ENCODE measurements at places on chromosomes 1 and 21.

DNA sequence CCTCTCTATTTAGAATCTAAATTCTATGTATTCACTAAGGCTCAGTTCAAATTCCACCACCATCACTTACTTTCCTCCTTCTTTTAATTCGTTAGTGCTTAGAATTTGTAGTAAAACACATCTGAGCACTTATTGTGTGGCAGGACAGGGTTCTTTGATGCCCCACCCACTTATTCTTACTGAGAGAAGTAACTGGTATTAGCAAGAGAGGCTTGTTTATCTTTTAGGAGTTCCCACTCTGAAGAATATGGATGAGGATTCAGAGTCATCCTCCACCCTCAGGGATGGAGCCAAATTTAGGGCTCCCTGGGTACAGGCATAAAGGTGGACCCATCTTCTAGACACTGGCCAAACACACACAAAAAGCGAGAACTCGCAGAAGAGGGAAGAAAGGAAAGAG is 11.5 kb upstream of the TAF1A start:
- no peak for DNase-seq

DNA sequence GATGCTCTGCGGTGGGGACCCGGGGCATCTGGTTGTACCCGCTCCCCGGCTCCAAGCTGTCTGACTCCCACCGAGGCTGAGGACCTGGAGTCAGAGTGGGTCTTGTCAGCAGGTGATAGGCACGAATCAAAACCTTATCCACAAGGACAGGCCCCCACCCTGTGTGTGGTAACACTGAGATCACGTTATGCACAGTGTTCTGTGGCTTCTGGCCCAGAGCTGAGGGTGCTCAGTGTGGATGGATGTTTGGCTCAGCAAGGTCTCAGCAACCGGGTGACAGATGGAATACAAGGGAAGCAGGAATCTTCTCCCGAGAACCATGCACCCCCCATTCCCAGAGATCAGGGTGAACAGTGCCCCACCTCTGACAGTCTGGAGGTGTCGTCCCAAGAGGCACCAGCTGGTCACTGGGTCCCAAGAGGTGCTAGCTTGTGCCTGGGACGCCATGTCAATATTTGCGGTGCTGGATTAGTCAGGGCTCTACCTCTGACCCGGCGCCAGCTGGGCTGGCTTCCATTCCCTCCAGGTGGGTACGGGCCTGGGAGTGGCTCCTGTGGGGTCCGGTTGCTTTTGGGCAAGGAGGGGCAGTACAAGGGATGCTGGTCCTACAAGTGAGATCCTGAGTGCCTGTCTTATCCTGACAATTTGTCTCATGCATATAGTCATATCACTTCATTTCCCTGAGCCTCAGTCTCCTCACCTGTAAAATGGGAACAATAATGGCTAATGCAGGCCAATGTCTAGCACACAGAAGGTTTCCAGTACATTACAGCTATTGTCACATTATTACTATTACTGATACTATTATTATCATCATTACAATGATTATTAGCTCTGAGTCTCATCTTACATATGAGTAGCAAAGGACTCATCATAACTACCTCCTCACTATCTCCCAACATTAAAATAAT is 957 bp downstream of the CAPN9 start:
- DNase-seq: no peak

GRCh38 chr21:33197496-33197895 is 32.2 kb upstream of the IFNAR2 start:
- DNase-seq: no peak

GRCh38 chr21:31198575-31198974 is 145.5 kb downstream of the TIAM1 start:
- no peak for DNase-seq

GRCh38 chr1:152855661-152856060 is 4.1 kb upstream of the LCE7A start:
- no peak for DNase-seq

GRCh38 chr1:44536357-44537209 is 131.5 kb downstream of the RNF220 start:
- no peak for DNase-seq

- no peak for DNase-seq
These were observed 73.9 kb downstream of the RAP1GAP start for GRCh38 chr1:21594935-21595897.

DNA sequence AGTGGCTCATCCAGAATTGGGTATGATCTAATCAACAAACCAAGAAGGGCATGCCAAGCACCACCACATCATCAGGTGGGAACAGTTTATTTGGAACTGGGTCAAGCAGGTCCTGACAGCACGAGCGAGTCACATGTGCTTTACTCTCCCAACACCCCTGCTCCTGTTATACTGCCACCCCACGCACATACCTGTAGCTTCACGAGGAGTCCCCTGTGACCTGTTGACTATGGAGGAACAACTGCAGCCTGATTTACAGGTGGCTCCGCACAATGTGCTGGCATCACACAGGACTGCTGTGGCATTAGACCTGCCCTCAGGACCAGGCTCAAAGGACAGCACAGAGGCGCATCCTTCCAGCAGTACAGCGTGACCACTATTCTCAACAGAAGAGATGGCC is 70.8 kb upstream of the LRRN2 start:
- no peak for DNase-seq

DNA sequence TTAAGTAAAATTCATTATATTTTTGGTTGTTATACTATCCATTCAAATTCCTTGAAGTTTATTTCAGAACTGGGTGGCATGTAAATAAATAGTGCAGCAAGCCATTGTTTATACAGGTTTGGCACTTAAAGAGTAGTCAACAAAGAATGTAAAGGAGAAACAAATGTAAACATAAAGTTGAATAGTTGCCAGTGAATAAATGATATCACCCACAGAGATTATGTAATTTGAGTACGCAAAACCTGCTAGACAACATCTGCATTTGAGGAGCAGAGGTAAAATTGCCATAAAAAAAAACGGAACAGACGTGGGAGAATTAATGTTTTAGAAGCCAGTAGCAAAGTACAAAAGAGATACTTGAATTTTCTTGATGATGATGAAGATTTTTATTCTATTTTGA is 111.6 kb downstream of the ADGRL2 start:
- DNase-seq: no peak

DNA sequence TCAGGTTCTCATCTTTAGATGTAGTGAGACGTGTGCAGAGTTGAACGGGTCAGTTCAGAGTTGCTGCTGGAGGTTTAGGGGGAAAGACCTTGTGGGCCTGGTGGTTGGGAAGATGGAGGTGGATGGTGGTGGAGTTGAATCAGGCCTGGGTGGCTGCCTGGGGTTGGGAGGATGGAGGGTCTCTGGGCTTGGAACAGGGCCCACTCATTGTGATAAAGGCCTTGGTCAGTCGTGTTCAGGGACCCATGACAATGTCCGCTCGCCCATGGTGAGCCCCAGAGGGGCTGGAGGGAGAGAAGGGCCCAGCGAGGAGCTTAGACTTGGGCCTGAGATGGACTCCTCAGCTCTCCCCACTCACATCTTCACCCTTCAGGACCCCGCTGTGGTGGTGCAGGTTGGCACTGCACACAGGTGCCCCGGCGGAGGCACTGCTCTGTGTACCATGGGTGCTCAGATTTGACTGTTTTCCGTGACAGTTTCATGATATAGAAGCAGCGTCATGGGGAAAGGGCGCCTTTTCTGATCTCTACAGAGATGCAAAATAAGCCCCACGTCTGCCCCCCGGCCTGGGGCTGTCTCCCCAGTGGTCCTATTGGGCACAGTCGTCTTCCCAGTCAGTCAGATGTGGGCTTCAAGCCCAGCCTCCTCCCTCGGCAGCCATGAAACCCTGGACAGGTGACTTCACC is 39.2 kb downstream of the DISP3 start:
- no peak for DNase-seq

- DNase-seq: no peak
These were observed 39.4 kb upstream of the BMP8A start for GRCh38 chr1:39452081-39452480.

- DNase-seq: no peak
These were observed 13.3 kb downstream of the MFAP2 start for GRCh38 chr1:16967095-16967575.

DNA sequence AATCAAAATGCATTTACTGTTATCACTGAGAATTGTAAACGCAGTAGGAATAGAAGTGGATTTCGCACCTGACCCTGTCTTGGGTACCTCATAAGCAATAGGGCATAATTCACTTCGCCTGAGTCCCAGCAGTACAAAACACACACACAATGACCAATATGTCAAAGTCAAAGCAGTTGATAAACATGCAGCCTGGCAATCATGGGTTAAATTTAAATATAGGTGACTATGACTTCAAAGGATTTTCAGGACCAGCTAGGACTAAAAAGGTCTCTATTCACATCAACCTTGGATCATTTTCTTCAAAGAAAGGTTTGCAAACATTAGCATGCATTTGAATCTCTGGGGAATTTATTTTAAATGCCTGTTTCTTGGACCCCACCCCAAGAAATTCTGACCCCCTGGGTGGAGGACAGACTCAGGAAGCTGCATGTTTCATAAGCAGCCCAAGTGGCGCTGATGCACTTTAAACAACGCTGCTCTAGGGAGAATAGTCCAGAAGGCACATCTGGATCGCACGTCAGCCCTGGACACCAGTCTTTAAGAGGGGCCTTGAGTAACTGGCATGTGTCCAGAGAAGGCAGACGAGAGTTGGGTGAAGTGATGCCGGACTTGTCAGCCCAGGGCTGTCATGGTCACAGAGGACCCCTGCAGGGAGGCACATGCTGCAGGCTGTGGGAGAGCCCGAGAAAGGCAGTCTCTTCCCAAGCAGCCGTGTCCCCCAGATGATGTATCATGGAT is 55.7 kb upstream of the EFHD2 start:
- no peak for DNase-seq

GRCh38 chr1:2559509-2560298 is 3.5 kb downstream of the TNFRSF14 start:
- DNase-seq: no peak

GRCh38 chr1:65164633-65165032 is 16.6 kb downstream of the AK4 start:
- DNase-seq: no peak

GRCh38 chr1:228405979-228406228 is 731 bp downstream of the TRIM11 start:
- DNase-seq: no peak

- DNase-seq: no peak
These were observed 3.9 kb downstream of the S100B start for GRCh38 chr21:46600978-46601377.

DNA sequence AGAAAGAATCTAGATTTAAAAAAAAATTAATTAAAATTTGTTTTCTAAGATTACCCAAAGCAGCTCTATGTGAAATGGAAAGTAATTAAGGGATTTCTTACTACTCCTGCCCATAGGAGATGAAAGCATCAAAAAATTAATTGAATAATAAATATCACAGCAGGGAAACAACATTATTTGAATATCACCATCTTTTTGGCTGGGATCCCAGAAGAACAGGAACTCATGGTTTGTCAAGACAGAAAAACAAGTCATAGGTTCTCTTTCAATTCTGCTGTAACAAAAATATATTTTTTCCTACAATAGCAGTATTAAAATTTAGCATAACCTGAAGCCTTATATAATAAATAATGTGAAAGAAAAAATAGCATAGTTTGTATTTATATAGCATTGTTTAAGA is 1713.4 kb downstream of the NCAM2 start:
- no peak for DNase-seq

- no peak for DNase-seq
These were observed 137.9 kb downstream of the FAF1 start for GRCh38 chr1:50822035-50822776.

GRCh38 chr1:36881541-36881940 is 152.8 kb downstream of the GRIK3 start:
- DNase-seq: no peak

GRCh38 chr21:45570826-45571601 is 28.8 kb upstream of the SLC19A1 start:
- no peak for DNase-seq

GRCh38 chr1:192807211-192808162 is 1.4 kb upstream of the RGS2 start:
- DNase-seq: no peak

DNA sequence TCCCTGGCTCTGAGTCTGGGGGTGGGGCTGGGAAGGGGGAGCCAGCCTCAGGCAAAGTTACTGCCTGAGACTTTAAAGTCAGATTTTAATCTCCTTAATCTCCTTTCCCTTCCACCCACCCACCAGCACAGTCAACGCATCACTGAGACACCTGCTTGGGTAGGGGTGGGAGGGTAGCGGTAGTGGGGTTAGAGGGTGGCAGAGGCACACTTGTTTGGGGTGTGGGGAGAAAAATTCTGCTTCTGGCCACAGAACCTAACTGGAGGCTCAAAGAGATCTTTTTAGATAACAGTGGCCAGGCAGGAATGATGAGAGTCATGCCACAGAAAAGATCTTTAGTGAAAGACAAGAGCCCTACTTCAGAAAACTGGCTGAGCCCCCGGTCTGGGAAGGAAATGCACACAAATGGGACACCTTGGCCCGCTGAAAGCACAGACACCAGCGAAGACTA is 44.1 kb downstream of the CD247 start:
- DNase-seq: no peak

Measured in amygdala (tissue), 56 donors.